Regular cardiac myocyte (primary cell): ENCODE measurements at places on chromosomes 1 and 21. TPM values are rescaled to one million over a fixed set of nuclear protein-coding genes. Genes with fewer than 3 reads are reported as not detected.

Gene FCRL1
- not detected in 2 replicates for total RNA-seq

Gene MAN1C1
- total RNA-seq: 0.38 and 6.5 TPM in 2 replicates

Gene FCRL2
- not detected in 2 replicates for total RNA-seq

Gene EPHA2
- total RNA-seq: 33.5 and 103 TPM in 2 replicates

Gene CELA3B
- not detected in 2 replicates for total RNA-seq

Gene CFAP74
- not detected in 2 replicates for total RNA-seq

Gene KIF14
- 2.0 and 17.1 TPM in 2 replicates for total RNA-seq
